ENCODE measurements at places on chromosomes 13 and 19. TPM values are rescaled to one million over a fixed set of nuclear protein-coding genes. Genes with fewer than 3 reads are reported as not detected.

DNA sequence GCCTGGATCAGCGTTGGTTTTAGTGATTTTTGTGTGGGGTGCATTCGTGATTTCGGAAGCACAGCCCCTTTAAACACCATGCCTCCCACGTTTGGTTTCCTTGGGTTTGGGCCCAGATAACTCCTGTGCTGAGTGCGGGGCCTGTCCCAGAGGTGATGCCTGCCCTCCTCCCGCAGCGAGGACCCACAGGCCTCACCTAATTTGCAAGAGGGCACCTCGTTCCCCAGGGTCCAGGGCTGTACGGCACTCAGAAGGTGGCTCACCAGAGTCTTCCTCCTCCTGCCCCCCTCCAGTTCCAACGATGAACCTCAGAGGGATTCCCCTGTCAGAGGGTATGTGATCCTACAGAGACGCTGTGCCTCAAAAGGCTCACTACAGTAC lies 54.3 kb upstream of the SOX1 start:
- DNase-seq = no peak

DNA sequence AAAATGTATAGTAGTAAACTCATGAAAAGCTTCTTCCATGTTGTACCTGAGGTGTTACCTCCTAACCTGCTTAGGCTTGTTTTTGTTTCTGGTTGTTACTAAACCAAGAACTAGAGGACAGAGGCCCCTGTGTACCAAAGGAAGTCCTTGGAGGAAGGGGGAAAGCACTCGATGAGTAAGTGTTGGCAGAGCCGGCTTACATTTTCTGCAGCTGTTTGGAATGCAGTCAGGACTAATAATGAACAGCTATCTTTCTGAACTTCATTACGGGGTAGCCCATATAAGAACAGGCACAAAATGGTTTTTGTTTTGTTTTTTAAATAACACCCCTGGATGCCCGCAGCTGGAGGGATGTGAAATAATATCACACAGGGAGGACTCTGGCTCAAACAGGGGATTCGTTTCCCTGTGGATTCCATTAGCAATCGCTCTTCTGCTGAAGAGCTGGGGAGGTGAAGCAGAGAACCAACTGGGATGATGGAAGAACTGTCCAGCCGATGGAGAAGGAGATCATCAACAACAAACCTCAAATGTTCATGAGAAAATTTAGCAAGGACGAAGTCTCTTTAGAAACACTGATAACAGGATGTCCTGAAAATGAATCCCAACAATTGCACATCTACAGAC lies 214.2 kb upstream of the MAB21L1 start:
- DNase-seq = no peak

GRCh38 chr19:42155796-42156195 lies 23.6 kb upstream of the POU2F2 start:
- no peak for DNase-seq

DNA sequence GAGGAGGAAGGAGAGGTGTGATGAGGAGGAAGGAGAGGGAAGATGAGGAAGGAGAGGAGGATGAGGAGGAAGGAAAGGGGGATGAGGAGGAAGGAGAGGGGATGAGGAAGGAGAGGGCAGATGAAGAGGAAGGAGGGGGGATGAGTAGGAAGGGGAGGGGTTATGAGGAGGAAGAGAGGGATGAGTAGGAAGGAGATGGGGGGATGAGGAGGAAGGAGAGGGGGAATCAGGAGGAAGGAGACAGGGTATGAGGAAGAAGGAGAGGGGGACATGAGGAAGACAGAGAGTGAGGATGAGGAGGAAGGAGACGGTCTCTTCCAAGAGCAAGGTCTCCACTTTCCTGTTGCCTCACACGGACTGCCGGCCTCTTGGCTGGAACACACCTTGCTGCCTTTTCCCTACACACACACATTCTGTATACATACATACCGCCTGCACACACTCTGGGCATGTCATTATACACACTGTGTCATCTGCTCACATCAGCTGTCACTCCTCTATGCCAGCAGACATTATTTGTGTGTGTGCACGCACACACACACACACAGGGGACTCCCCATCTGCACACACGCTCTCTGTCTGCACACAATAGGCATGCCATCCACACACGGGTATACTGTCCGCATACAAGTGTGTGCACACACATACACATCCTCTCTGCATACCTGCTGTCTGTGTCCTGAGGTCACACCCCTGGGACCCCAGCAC lies 11.1 kb upstream of the VSTM2B start:
- no peak for DNase-seq

- no peak for DNase-seq
These were observed 23.5 kb upstream of the DLEU7 start for GRCh38 chr13:50866817-50867636.

GRCh38 chr19:5692723-5693194 lies 2.7 kb downstream of the RPL36 start:
- DNase-seq = no peak

- DNase-seq = no peak
These were observed 3.0 kb upstream of the NAA16 start for GRCh38 chr13:41307884-41308640.

GRCh38 chr19:21883516-21883915 lies 47.5 kb upstream of the ZNF43 start:
- no peak for DNase-seq

DNA sequence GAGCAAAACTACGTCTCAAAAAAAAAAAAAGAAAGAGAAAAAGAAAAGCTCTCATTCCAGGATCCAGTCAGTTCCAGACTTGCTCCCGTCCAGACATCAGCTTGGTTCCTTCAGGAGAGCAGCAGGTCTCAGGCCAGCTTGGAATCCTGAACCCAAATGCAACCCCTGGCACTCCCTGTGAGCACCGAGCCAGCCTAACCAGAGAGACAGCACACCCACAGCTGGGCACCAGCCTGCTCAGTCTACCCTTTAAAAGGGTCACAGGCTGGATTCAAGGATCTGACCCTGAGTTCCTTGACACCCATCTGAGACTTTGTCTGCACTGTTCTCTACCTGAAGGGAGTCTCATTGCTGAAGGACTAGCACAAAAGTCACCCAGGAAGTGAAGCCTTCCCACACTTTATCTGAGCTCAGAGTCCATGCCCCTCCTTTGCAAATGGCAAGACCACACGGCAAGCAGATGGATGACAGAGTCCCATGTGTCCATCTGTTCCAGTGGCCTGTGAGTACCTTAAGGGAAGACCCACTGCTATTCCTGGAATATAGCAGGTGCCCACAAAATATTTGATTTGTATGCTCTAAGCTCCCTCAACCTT lies 1.4 kb downstream of the PEPD start:
- DNase-seq = no peak

DNA sequence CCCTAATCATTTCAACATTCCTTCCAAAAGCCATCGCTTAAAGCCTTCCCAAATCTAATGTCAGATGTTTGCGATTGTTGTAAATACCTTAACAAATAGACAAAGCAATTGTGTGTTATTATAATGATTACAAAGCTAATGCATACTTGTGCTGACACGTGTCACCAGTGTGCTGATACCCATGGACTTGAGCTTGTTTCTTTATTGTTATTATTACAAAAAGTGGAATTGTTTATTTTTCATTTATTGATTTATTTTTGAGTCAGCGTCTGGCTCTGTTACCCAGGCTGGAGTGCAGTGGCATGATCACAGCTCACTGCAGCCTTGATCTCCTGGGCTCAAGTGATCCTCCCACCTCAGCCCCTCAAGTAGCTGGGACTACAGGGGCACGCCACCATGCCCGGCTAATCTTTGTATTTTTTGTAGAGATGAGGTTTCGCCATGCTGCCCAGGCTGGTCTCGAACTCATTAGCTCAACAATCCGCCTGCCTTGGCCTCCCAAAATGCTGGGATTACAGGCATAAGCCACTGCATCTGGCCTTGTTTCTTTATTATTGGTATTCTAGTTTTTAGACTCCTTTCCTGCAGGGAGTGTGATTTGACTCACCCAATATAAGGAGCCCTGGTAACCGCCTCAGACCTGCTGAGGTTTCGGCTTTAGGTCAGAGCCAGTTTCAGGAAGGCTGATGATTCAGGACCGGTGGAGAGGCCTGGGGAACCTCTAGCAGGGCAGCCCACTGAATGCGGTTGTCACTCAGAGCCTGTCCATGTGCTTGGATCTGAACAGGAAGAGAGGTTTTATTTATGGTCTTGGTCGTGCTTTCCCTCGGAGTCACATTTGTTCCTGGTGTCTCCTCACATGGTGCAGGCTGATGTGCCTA lies 2.1 kb upstream of the FBXO17 start:
- DNase-seq = no peak

ZNF135 gene
- polyA plus RNA-seq = 4.3 TPM

POU2F2 gene
- 6.6 TPM for polyA plus RNA-seq

NEK5 gene
- not detected for polyA plus RNA-seq

RAB3D gene
- polyA plus RNA-seq = 0.89 TPM

RNF113B gene
- polyA plus RNA-seq = not detected

DENND1C gene
- 35.4 TPM for polyA plus RNA-seq

HOMER3 gene
- not detected for polyA plus RNA-seq

SNRPD2 gene
- polyA plus RNA-seq = 1,119 TPM

SYNE4 gene
- polyA plus RNA-seq = 0.19 TPM

ZNF714 gene
- polyA plus RNA-seq = 14.9 TPM

Data from naive thymus-derived CD8-positive, alpha-beta T cell (primary cell).